ENCODE measurements at places on chromosomes 1 and 21.
A peak's percentile ranks its signal among the peaks of the same experiment; 100 is the strongest.

DNA sequence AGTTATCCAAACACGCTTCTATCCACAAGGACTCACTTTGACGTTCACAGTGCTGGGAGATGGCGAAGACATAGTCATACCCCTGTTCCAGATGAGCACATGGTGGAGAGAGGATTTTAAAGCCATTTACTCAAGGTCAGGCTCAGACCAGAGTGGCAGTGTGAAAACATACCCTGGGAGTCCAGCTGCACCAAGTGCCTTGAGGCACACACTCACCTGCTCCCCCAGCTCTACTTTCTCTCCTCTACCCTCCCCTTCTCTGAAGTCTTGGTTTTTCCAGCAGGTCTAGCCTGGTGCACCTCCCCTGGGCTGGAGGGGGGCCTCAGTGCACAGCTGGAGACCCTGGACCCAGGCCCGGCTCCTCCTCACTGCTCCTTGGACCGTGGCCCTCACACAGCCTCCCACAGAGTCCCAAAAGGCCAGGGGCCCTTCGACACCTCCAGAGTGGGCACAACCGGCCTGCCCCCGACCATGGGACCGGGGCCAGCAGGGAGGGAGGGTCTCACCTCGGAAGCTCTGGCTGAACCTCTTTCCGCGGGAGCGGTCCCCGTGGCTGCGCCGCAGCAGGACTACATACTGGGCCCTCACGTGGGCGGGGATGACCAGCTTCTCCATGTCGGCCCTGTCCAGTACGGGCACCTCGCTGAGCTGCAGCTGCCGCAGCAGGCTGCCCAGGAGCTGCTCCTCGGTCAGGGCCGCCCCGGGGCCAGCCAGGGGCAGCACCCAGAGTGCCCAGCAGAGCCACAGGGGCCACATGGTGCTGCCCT lies 452 bp downstream of the LEFTY2 start:
- no peak for DNase-seq

DNA sequence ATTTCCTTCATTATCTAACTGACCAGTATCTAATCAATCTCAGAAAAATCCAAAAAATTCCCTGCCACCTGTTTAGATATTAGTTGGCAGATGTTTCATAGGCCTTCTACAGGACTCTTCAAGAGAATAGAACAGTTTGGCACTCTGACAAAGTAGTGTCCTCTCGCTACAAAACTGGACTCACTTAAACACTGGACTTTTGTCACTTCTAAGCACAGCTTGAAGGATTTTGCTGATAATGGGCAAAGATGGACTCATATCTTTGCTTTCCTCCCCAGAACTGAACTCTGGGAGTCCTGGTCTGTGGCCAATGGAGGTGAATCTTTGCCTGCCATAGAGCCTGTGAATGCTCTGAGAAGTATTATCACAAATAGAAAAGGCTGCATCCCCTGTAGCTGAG lies 58.2 kb upstream of the ZNF326 start:
- no peak for DNase-seq

GRCh38 chr1:29180497-29181412 lies 945 bp downstream of the SRSF4 start:
- no peak for DNase-seq

GRCh38 chr1:243595527-243596210 lies 254.4 kb downstream of the AKT3 start:
- DNase-seq = no peak

DNA sequence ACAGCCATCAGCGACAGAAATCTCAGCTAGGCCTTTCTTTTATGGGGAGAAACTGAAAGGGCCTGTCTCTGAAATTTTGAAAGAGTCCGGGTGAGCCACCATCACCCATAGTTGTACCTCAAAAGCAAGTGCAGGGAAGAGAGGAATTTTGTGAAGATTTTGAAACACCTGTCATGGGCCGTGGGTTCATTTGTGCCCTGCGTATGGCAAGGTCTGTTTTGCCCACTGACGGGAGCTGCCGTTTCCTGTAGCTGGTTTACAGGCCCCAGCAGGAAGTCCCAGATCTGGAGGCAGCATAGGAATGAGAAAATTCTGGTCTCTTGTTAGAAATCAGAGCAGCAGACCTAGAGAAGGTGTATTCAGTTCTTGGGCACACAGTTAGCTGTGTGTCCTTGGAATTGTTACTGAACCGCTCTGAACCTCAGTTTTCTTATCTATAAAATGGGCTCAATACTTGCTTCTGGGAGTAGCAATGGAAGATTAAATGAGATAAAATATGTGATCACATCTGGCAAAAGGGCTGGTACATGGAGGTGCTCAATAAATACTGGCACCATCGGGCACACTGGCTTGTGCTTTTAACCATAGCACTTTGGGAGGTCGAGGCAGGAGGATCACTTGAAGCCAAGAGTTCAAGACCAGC lies 52.5 kb downstream of the MAN1C1 start:
- no peak for DNase-seq

DNA sequence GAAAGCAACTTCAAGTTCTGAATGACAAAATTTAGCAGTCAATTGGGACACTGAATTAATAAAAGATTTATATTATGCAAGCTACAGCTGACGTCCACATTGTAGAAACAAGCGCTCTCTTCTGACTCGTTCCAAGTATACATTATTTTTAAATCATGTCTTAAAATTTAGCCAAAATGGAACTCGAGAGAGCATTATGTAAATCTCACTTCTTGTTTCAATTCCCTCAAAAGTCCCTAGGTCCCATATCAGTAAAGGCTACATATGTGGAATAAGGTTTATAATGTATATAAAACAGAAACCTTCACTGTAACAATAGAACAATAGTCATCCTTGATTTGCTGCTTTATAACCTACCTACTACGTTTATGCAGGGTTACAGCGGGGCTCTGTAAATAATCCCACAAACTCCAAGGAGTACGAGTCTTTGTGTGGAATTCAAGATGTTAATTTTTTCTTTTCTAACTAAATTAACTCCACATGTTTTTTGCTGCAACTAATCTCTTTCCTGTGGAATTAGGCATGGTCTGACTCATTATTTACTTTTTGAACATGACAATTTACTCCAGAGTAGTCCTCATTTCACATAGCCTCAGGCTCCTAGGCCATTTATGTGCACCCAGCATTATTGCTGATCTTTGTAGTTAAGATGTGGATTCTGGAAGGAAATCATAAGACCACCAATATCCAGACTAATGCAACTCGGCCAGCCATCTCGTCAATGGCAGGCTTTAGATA lies 785.1 kb downstream of the LTN1 start:
- no peak for DNase-seq

DNA sequence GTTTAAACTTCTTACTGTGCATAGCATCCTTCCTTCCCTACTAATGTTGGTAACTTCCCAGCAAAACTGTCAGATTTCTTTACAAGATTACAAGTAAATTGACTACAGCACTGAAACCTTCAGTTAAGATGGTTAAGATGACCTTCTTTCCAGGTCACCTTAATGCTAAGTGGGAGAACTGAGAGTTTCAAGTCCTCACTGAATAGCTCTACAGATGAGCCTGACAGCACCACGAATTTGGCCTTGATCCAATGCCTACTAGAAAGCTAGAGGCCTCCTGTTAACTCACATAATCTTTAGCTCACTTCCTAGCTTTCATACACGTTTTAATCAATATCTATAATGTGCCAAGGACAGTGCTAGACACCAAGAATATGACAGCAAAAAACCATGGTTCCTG lies 276.0 kb upstream of the PLD5 start:
- DNase-seq = no peak

- DNase-seq = no peak
Observed at GRCh38 chr1:92820551-92820950, 11.3 kb upstream of the RPL5 start.

GRCh38 chr1:94929351-94930217 lies 2.7 kb upstream of the CNN3 start:
- DNase-seq = no peak

GRCh38 chr1:53957194-53957818 lies 11.2 kb downstream of the LRRC42 start:
- no peak for DNase-seq

DNA sequence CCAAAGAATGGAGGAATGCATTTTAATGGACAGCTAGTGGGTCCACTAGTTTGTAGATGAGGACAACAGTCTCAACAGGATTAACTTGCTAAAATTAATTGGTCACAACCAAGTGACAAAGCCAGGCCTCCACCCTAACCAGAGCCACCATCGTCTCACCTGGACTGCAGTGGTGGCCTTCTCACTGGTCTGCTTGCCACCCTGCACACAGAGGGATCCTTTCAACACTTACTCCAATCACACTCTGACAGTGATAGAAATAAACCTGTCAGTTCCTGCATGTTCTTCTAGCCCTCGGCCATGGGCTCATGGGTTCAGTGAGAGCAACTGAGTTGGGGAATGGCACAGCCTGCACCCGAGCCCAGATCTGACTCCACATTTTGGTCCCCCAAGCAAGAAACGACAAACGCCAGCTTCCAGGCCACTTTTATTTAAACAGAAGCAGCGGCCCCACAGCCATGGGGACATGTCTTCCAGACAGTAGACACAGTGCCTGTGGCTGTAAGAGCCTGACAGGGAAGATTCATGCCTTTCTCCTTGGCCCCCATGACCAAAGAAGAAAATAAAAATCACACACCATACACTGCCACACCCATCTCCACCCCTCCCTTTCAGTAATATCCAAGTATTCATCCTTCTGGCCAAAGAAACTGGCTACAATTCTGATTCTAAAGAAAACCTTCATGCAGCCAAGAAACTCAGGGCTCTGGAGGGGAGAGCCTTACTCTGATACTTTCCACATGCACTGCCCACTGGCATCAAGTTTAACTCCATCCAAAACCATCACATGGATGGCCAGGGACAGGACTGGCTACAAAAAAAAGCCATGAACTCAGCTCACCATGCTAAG lies 37.6 kb downstream of the DHCR24 start:
- no peak for DNase-seq

- peak; percentile 81 for DNase-seq
Observed at GRCh38 chr1:206909161-206909882, 12.1 kb downstream of the IL24 start.

DNA sequence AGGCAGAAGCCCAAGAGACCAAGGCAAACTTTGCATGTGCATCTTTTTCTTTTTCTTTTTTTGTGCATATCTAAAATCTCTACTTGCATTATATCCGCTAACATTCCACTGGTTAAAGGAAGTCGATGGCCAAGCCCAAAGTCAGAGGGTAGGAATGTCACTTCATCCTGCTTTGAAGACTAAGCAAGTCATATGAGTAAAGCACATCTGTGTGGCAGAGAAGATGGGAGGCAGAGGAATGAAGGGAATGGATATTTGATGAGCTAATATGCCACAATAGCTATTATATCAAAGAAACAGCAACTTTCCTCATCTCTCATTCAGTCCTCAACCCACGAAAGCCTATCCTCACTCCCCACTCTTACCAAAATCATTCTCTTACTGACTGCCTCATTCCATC lies 59.3 kb downstream of the RNF220 start:
- no peak for DNase-seq

DNA sequence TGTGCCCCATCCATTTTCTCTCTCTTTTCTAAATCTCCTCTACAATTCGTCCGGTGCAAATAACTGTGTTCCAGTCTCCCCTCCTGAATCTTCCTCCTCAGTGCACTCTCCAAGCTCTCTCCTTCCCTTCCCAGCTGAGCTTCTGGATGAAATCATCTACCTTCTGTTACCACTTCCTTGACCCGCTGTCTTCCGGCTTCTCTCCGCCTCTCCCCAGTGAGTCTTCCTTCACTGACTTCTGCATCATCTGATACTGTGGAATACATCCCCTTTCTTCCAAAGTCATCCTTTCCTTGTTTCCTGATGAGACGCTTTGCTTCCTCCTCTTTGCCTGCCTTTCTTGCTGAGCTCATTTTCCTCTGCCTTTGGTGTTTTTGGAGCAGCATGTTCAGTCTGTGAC lies 96.9 kb downstream of the MAB21L3 start:
- DNase-seq = no peak

DNA sequence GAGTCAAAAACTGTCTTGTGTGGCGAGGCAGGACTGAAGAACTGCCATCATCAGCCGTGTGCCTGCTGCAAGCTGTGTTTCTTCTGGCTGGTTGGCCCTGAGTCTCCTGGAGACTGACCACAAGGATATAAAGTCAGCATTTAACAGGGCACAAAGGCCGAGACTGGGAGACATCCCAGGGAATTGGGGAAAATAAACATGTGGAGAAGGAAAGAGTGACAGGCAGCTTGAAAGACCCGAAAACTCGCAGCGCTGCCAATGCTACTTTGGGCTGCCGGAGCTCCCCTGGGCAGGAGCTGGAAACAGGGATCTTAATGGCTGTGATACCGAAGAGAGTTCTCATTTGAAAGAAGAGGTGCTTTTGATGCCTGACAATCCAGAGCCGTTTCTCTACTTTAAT lies 125.3 kb upstream of the HMGB4 start:
- DNase-seq = no peak

DNA sequence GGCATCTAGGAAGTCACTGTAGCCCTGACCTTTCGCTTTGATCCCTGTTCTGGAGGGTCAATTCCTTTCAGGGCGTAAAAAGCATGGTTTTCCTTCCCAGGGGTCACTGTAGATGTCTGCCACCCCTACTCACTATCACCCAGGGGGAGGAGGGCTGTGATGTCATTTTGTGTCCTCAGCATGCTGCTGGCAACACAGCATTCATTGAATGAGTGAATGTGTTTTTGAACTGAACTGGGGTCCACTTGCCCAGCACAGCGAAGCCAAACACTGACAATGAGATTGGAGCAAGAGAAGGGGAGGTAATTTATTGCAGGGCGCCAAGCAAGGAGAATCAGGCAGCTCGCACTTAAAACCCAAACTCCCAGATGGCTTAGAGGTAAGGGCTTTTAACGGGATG lies 78.2 kb upstream of the PGBD5 start:
- no peak for DNase-seq

- DNase-seq = no peak
Observed at GRCh38 chr1:151520359-151520758, 9.2 kb downstream of the CGN start.

DNA sequence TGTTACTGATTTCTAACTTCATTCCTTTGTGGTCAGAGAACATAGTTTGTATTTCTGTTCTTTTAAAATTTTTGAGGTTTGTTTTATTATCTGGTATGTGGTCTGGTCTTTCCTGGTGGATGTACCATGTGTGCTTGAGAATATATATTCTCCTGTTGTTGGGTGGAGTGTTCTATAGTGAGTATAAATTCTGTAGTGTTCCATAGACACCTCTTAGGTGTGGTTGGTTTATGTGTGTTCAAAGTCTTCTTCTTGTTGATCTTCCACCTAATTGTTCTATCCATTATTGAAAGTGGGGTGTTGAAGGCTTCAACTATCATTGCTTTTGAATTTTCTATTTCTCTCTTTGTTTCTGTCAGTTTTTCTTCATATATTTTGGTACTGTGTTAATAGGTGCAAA lies 20.1 kb downstream of the PPP2R5A start:
- DNase-seq = no peak

- no peak for DNase-seq
Observed at GRCh38 chr21:46229923-46230260, 1.3 kb upstream of the LSS start.
